Activated T-cell treated with anti-CD3 and anti-CD28 coated beads for 24 hours (primary cell): ENCODE measurements at places on chromosomes 3 and 15.

GRCh38 chr3:56787784-56788256, 13.9 kb downstream of the ARHGEF3 start:
- DNase-seq = no peak

GRCh38 chr3:133301731-133302130, 98.1 kb upstream of the BFSP2 start:
- no peak for DNase-seq

GRCh38 chr15:31396881-31397560, 70.4 kb downstream of the KLF13 start:
- DNase-seq = no peak

DNA sequence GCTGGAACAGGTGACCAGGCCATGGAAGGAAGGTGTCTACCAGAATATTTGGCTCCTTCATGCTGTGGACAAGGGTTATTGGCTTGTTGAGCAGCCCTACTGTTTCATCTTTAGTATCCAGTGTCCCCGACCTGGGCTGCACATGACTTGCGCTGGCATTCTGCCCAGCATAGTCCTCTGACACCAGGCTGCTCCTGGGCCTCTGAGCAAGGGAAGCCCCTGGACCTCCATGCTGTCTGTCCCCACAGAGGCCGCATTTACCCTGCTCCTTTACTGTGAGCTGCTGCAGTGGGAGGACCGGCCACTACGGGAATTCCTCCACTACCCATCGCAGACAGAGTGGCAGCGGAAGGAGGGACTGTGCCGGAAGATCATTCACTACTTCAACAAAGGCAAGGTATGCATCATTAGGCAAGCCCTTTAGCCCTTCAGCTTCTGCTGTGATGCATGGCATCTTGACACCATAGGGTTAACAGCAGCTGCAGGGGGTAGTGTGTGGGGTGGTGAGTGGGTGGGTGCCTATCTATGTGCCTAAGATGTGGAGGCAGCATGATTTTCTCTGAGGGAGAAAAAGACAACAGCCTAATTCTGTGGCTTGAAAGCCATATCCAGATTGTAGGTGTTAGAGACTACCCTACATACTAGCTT, 44.0 kb upstream of the MANF start:
- DNase-seq = no peak

GRCh38 chr3:161199926-161200325, 21.2 kb upstream of the NMD3 start:
- no peak for DNase-seq

DNA sequence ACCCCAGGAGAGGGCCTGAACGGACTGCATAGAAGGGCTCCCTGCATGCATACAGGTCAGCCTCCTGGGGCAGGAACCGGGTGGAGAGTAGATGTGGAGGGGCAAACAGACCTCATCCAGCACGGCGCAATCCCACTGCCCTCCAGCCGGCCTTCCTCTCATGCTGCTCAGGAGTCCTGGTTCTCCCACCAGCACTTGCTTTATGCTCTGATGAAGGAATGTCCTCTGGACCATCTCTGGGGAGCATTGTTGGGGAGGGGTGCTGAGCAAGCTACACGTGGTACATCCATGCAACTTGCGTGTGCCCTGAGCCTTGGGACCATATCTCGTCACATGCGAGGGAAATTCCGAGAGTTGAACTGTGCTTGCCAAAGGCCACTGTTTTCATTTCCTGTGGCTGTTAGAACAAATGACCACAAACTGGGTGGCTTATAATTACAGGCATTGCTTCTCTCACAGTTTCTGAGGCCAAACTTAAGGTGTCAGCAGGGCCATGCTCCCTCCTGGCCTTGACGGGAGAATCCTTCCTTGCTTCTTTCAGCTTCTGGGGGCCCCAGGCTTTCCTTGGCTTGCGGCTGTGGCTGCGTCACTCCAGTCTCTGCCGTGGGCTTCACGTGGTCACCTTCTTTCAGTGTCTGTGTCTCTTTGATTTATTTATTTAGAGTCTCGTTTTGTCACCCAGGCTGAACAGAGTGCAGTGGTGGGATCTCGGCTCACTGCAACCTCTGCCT, 12.2 kb downstream of the SELENOS start:
- DNase-seq = no peak

GRCh38 chr3:126888186-126888760, 94.6 kb upstream of the PLXNA1 start:
- no peak for DNase-seq

- no peak for DNase-seq
These were observed 437 bp downstream of the CELSR3 start for GRCh38 chr3:48662145-48662752.

DNA sequence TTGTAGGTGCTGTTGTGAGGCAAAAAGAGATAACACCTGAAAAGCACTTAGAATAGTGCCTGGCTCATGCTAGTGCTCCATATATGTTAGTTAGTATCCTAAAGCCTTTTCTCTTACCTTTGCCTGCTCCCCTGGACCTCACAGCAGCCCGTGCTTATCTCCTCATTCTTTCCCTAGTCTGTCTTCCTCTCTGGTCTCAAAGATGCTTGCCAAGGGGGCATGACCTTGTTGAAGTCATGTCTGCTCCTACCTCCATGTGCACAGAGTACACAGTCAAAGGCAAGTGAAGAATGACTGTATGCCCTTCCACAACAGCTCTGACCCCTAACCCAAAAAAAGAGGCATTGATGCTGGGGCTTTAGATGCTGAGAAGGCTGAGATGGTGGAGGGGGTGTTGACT, 722 bp upstream of the CYP8B1 start:
- DNase-seq = no peak

DNA sequence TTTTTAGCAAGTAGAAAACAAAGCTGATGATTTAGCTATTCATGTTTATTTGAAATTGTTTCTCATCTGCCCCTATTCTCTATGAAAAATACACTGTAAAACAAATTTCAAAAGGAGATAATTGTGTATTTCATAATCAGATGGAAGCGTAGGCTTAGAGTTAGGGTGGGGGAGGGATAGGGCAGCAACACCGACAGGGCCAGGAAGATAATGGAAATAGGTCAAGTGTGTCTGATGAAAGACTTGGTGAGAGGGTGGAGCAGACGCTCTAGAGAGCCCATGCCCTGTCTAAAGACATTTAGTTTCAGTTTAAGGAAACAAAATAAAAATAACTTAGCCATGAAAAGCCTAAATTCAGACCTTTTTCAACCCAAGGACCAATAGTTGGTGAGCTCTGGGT, 51.6 kb upstream of the ARL6 start:
- no peak for DNase-seq

GRCh38 chr3:73652896-73653295, 28.2 kb upstream of the PDZRN3 start:
- DNase-seq = no peak

GRCh38 chr15:99132122-99132521, 27.2 kb downstream of the SYNM start:
- no peak for DNase-seq

- no peak for DNase-seq
These were observed 549.0 kb downstream of the EPHA3 start for GRCh38 chr3:89656388-89656787.

GRCh38 chr3:195133462-195133861, 137.5 kb downstream of the XXYLT1 start:
- peak; percentile 13 for DNase-seq

DNA sequence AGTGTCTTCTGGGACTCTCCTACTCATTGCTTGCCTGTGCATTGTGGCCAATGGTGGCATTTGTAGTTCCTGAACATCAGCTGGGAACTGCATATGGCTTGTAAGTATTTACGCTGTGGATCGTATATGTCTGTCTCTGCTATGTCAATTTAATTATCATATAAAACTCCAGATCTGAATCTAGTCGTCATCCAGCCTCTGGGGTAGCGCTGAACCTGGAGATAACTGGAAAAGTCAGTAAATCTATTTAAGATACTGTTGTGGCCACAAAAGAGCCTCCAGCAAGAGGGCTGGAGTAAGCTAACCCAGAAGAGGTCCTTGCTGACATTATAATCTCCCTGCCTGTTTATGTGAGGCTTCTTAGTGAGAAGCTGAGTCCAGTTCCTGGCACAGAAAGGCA, 21.6 kb downstream of the MFSD1 start:
- no peak for DNase-seq

- DNase-seq = no peak
These were observed 55.2 kb downstream of the FAM98B start for GRCh38 chr15:38509152-38509551.

DNA sequence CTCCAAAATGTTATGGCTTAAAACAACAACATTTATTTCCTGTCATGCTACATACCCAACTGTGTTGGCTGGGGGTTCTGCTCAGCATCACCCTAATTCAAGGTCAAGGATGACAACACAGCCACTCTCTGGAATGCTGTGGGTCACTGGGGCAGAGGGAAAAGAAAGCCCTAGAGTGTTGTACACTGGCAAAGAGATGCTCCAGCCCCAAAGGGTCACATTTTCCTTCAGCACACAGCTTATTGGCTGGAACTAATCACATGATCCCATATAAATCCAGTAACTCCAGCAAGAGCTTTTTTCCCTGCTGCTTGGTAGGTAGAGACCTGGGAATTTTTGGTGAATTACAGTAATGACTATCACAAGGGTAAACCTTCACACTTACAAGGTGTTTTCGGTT, 1041.4 kb downstream of the NTRK3 start:
- DNase-seq = no peak

DNA sequence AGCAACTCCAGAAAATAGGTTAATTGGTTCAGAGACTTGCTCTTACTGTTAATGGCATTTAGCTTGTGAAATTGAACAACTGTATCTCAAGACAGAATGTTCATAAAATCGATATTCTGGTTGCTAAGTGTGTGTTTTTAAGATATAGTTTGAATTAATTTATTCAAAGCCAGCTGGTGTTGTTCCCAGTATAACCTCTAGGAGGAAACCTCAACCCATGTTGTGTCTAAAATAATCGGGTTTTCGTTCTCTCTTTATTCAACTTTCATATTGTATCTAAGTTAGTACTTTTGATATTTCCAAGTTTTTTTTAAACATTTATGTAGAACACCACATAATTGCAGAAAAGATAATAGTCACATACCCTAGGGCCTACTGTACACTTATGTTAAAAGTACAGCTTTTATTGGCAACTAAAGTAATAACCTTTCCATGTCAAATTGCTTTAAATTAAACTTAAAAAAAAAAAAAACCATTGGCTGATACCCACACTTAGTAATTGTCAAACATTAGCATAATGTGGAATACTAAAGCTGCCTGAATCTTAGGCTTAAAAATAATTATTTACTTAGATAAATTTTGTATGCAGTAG, 90.9 kb downstream of the SAMMSON start:
- DNase-seq = no peak

- DNase-seq = no peak
These were observed 5.9 kb downstream of the RPUSD3 start for GRCh38 chr3:9837701-9838582.

- DNase-seq = no peak
These were observed 41.6 kb downstream of the ZBTB11 start for GRCh38 chr3:101635345-101635744.

GRCh38 chr3:123372686-123373473, 76.0 kb downstream of the ADCY5 start:
- no peak for DNase-seq

DNA sequence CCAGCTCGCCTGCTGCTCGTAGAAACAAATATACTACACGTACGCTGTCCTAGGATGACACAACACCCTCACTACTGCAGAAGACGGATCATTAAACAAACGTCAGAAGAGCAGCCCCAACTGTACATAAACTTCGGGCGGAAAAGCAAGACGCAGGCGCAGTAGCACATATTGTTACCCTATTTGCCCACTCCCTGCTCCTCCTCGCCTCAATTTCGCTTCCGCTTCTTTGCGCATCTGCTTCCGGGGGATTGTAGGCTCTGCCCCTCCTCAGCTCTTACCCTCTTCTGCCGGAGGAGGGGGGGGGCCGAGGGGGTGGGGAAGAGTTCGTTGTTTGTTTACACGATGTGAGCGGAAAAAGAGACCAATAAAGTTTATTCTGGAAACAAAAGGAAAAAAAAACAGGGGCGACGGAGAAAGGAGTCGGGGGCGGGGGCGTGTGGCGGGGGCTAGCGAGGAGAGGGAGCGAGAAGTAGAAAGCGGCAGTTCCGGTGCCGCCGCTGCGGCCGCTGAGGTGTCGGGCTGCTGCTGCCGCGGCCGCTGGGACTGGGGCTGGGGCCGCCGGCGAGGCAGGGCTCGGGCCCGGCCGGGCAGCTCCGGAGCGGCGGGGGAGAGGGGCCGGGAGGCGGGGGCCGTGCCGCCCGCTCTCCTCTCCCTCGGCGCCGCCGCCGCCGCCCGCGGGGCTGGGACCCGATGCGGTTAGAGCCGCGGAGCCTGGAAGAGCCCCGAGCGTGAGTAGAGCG, at the start of gene PIK3CA:
Gene PIK3CA (plus strand): TSS at position 485 of the 743 bp plus-strand sequence. CDS start 50,469 bp downstream, outside the sequence.
- DNase-seq = peak; percentile 92

GRCh38 chr3:27342267-27342666, 26.9 kb downstream of the NEK10 start:
- no peak for DNase-seq

- no peak for DNase-seq
These were observed 18.3 kb upstream of the USF3 start for GRCh38 chr3:113714702-113715101.

DNA sequence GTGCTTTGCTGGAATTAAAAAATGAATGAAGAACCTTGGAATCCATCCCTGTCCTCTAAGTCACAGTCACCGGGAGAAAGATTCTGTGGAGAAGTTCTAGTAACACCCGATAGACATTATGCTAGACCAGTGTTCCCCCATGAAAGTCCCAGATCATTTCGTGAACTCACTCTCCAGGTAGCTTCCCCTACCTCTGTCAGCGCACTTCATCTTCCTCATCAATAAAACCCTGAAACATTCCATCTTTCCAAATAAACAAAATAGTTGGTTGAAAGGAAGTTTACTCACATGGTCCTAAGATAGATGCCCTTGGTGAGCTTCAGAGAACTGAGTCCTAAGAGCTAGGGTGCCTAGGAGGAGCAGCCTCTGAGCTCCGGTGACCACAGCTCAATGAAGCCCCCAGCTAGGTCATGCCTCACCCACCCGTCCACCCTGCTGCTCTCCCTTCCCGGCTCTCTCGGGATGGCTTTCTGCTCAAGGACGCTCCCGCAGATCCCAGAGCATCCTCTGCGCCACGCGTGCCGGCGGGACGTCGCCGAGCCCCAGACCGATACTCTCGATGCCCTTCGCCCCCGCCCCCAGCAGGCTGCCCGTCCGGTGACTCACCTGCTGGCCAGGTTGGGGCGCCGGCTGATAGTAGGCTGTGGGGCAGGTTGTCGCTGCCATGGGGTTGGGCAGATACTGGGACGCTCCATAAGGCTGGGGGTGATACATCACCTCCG, 776 bp downstream of the VGLL3 start:
- DNase-seq = no peak

DNA sequence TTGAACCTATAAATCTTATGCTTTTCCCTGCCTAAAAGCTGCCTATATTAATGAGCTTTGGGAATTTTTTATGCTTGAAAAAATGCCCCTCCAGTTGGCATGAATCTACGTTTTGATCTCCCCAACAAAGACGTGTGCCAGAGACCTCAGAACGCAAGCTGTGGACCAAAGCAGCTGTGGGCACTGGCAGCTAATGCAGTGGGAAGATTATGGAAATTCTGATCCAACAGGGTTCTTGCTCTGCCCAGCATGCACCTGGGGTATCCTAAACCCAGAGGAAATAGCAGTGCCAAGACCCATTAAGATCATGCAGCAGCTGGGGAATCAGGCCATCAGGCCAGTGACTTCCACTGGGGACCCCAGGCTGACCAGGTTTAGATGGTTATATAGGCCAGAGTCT, 423.0 kb downstream of the ZBBX start:
- no peak for DNase-seq
